ENCODE measurements at places on chromosomes 11 and 22.

DNA sequence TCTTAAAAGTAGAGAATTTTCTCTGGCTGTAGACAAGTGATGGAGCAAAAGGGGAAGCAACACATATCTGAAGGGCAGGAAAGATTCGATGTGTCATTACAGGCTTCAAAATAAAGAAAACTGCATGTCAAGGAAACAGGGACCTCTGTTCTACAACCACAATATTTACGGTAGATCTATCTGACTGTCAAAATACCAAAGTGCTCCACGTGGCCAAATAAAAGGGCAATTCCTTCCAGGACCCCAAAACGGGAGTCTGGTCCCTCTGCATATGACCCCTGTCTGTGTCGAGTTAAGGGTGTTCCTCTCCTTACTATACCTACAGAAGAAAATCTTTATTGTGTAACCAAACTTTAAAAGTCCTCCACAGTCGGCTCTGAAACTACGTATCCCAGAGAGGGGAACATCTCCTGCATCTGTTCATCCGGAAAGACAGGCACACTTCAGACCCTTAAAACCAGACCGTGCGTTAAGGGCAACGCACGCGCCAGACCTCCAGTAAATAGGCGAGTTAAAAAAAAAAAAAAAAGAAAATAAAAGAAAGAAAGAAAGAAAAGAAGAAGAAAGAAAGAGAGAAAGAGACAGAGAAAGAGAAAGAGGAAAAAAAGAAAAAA is 756 bp downstream of the CLNS1A start:
- no peak for DNase-seq

DNA sequence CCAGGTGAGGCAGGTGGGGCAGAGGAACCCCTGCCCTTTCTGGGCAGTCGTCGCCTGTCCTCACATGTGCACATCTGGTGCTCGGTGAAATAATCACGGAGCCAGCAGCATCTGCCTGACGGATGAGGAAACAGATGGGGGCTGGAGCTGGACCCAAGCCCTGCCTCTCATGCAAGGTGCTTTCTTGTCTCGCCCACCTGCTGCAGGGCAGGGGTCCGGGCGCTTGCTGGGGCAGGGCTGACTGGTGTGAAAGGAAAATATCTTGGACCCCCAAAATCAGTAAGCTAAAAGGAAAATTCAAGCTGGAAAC is 3.3 kb downstream of the ALDH3B2 start:
- no peak for DNase-seq

DNA sequence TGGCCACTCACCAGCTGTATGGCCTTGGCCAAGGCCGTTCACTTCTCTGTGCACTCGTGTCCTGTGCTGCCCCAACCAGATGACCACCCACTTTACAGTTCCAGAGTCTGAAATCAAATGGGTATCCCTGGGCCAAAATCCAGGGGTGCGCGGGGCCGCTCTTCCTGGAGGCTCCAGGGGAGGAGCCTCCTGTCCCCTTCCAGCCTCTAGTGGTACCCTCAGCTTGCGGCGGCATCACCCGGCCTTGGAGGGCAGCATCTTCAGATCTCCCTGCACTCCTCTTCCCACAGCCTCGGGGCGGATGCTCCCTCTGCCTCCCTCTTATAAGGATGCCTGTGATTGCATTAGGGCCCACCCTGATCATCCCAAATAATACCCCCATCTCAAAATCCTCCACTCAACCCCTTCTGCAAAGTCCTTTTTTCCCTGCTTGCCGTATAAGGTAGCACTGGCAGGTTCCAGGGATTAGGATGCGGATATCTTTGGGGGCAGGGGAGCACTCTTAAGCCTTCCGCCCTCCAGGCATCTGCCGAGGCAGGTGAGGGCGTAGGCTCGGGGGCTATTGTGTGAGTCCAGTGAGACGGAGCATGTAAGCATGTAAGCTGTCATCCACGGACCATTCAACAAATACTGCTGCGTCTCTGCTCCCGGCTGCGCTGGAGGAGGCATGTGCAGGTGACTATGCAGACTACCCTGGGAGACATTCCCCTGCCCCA is 24.4 kb upstream of the SHISAL1 start:
- DNase-seq = no peak

- no peak for DNase-seq
Observed at GRCh38 chr11:60872961-60873524, 5.7 kb downstream of the ZP1 start.

GRCh38 chr11:48008951-48009270 is 28.6 kb downstream of the PTPRJ start:
- DNase-seq = no peak

- no peak for DNase-seq
Observed at GRCh38 chr11:112977755-112978154, 16.5 kb downstream of the NCAM1 start.

GRCh38 chr22:26589367-26589844 is 526 bp downstream of the TPST2 start:
- DNase-seq = no peak

DNA sequence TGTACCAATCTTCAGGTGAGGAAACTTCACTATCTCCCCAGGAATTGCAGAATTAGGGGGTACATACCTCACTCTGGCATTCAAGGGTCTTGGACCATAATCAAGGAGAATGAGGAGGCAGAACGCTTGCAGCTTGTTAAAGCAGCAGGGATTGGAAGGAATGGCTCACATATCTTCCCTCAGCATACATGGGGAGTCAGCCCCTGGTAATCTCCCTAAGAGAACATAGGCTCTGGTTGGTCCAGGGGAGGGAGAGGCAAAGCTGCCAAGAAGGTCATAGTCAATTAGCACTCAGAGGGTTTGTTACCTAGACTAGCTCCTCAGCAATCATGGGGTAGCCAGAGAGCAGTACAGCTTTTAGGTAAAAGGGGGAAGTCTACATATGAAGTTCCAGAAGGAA is 256.8 kb downstream of the INSC start:
- no peak for DNase-seq

DNA sequence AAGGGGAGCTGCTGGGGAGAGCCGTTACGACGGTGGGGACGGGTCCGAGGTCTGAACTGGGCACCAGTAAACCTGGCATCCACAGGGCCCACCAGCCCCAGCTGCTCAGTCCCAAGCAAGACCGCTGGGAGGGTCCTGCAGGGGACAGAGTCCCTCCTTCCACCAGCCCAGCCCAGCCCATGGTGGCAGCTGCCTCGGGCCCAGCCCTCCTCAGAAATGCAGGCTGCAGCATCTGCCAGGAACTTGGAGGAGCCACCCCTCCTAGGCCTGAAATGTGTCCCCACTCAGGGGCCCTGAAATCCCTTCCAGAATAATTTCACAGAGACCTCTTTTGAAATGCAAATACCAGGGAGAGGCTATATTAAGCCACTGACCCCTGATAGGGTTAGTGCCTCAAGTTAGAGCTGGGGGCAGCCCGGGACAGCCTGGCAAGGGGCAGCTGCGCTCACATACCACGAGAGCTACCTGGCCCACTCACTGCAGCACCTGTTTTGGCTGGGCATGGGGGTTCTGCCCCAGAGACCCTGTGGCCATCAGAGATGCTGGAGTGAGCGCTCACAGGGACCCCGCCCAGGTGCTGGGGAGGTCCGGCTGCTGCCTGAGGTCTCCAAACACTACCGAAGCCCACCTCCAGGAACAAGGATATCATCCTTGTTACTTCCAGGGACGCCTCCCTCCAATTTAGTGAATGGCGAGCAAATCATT is 53.1 kb downstream of the CELSR1 start:
- DNase-seq = no peak

- no peak for DNase-seq
Observed at GRCh38 chr22:20022978-20023613, 2.2 kb downstream of the TANGO2 start.

Measured in activated CD8-positive, alpha-beta memory T cell treated with anti-CD3 and anti-CD28 coated beads for 1 hour (primary cell).